ENCODE measurements at places on chromosomes 2 and 18.

DNA sequence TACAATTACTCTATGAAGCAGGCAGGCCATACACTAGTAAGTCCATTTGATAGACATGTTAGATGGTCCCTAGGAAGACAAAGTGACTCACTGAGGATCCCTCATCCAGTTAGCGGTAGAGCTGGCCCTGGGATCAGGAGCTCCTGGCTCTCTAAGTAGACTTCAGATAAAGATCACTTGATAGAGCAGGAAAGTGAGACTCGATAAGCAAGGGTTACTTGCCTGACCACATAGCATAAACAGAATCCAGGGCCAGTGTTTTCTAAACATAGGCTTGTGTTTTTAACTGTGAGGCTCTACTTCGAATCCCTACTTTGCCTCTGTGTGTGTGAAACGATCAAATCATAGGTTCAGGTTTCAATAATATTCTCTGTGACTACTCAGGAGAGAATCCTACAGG, 355.2 kb upstream of the TRIB2 start:
- no peak for DNase-seq

GRCh38 chr2:165868211-165868610, 74.2 kb upstream of the GALNT3 start:
- peak; percentile 45 for DNase-seq

DNA sequence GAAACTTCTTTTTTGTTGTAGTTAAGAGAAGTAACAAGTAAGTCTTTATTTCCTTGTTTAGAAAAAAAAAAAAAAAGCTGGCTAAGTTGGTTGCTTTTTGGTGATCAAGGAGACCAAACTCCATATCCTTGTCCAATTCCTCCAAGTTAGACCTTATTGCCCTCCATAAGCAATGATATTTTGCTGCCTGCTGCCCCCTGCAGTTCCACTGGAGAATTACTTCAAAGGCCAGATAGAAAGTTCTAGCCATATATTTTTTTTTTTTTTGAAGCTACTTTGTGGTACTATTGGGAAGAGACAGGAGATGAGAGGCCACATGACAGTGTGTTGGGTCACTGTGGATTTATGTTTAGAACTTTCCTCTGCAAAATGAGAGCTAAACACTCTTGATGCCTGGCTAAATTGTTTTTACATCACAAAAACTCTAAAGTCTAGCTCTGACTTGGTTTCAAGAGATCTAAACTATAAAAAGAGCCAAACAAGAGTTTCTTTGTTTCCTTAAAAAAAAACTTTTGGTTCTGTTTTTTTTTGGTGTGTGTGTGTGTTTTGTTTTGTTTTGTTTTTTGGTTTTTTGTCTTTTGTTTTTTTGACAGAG, 80.7 kb upstream of the RASGRP3 start:
- DNase-seq = no peak

- DNase-seq = no peak
Measured at GRCh38 chr2:84779781-84780180, 101.1 kb downstream of the TRABD2A start.

GRCh38 chr2:216650626-216651257, 17.5 kb downstream of the IGFBP2 start:
- no peak for DNase-seq

- no peak for DNase-seq
Measured at GRCh38 chr2:178830451-178830850, 23.2 kb upstream of the TTN start.

DNA sequence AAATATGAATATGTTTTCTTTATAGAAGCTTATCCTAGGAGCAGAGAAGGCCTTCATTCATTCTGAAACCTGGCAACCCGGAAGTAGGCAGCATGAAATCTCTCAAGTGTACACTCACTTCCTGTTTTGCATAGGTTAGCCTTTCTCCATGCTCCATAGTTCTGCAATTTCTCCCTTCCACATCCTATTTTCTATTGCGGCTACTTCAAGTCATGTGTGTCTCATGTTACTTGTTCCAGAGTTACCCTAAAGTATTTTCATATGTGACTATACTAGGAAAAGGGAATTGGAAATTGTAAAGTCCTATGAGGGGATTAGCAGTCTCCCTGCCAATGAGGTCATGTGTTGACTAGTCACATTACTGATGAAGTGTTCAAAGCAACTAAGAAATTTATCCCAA, 320.6 kb downstream of the NCKAP5 start:
- DNase-seq = no peak

GRCh38 chr2:135999899-136000298, 14.5 kb upstream of the DARS1 start:
- peak; percentile 24 for DNase-seq

DNA sequence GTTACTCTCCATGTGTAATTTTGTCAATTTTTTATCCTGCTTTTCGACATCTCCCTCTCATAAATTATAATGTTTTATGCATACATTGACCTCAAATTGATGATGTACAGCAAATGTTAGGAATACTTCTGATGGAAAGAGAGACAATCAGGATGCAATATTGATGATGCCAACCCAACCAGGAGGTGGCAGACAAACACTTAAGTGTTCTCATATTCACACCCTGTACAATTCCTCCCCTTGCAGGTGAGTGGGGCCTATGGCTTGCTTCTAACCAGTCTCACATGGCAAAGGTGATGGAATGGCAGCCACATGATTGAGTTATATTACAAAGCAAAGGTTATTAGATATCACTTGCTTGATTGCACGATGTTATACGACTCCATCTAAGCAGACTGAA, 594.3 kb upstream of the REG3G start:
- no peak for DNase-seq

GRCh38 chr2:232714969-232715368, 17.8 kb downstream of the GIGYF2 start:
- DNase-seq = no peak

- no peak for DNase-seq
Measured at GRCh38 chr2:217661378-217661777, 341.4 kb downstream of the TNS1 start.

DNA sequence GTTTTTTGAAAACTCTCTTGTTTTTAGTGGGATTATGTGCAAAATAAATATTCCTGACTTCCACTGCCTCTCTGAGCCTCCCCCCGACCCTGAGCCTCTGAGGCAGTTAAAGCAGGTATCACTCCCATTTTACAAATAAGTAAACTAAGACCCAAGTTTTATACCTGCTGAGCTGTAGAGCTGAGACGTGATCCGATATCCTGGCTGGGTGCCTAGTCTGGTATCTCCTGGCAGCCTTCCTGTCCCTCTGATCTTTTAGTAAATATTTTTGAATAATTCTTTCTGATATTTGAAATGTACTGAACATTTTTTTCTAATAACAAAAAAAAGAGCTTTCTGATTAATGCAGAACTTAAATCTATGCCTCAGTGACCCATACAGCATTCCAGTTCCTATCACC, 108.3 kb upstream of the NOSTRIN start:
- no peak for DNase-seq

DNA sequence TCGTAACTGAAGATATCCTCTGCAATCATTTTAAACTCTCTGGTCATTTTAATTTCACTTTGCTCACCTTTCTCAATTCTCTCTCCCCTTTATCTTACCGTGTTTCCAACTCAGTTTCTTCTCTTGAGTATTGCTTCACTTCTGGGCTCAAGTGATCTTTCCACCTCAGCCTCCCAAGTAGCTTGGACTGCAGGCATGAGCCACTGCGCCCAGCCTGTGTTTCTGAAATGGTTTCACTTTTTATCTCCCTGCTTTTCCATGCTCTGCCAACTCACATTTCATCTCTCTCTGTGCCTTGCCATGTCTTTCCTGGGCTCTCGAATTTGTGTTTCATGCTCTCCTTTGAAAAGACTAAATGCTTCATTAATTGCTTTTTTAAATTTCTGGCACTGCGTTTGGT, 30.5 kb upstream of the TMEM131 start:
- DNase-seq = no peak

DNA sequence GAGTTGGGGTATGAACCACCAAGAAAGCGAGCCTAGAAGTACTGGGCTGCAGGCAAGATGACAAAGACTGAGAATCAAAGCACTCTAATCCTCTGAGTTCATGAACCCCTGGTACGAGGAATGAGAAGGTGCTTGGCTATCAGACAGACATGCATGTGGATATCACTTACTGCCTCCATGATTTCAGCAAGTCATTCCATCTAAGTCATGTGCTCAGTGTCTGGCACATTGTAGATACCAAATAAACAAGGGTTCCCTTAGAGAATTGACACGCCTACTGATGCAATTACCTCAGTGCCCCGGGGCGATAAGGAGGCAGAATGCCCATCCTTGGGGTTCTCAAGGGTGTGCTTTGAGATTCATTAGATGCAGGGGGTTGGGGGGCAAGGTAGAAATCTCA, 125.6 kb upstream of the PKDCC start:
- DNase-seq = no peak

DNA sequence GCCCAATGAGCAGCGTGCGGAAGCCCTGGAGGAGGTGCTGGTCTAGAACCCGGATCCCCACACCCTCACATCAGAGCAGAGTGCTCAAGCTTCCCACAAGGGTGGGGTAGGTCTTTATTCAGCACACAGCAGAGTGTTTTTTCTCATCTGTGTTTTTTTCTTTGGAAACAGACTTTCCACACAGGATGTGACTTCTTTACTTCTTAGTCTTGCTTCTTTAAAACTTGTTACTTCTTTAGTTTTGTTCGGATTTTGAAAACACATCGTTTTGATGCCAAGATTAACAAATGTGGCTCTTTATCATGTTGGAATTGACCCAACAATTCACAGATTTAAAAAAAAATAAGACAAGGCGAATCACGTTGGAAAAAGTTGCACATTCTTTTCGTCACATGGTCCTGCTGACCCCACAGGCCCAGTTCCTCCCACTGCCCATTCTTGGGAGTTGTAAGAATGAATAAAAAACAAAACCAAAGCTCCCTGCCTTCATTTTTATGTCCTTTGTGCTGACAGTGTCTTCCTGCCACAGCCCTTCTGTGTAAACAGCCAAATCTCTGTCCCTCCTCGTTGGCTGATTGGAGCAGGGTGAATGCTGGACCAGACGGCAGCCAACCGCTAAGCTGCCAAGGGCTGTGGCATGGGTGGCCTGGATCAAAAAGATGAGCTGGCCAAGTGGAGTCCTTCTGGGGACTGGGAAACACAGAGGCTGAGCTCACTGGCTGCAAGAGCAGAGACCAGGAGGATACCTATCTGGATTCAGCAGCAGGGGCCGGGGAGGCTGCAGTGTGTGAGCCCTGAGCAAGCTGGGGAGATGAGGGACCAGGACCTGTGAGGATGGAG, 81.6 kb downstream of the TWIST2 start:
- no peak for DNase-seq

DNA sequence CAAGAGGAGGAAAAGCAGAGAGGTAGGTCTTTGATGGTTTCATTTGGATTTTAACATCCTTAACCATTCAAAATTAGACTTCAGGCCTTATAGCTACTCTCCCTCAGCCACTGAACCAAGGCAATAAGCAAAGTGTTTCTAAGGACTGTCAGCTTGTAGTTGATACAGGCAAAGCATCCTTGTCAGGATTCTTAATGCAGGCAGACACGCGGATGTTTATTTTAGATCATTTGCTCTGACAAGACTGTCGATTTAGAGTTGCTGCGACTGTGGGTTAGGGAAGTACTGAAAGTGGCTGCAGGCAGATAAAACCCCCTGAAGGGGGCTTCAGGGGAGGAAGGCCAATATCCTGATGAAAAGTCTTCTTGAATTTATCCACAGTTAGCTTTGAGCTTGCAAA, 46.6 kb downstream of the CDH20 start:
- DNase-seq = no peak

DNA sequence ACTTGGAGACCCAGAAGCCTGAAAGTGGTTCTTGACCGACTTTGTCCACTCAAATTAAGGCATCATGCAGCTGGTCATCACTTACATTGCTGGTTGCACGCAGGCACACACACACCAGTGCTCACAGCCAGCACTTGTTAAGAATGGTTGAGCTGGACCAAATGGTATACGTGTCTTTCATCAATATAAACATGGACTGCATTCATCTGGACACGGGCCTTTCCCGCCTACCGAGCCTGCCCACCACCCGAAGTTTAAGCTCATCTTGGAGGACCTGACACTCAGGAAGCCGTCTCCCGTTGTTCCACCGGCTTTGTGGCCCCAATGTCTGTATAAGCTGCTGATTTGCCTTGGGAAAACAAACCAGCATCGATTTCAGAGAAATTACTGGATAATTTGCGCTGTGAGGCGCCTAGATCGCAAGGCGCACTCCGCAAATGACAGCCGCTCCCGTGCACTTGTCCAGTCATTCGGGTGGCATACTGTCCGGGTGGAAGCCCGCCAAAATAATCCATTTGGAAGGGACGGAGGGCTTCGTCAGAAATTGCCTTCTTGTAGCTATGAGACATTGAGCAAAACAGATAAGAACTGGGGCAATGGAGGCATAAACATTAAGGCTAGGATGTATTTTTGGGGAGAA, 40.1 kb upstream of the AKAIN1 start:
- no peak for DNase-seq

- DNase-seq = no peak
Measured at GRCh38 chr2:68800027-68800401, 65.4 kb downstream of the ARHGAP25 start.

DNA sequence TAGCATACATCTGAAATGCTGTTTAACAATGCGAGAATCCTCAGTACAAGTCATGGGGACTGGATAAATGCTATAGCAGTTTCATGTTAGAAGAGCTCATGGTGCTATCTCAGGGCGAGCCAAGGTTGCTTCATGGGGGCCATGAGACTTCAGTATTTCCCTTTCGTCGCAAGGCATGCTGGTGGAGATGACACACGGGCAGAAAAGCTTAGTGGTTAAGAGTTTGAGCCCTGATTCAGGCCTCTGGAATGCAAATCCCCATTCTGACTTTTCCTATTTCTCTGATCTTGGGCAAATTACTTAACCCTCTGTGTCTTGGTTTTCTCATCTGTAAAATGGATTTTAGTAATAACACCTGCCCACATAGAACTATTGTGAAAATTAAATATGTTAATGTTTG, 57.4 kb upstream of the EPHA4 start:
- no peak for DNase-seq

DNA sequence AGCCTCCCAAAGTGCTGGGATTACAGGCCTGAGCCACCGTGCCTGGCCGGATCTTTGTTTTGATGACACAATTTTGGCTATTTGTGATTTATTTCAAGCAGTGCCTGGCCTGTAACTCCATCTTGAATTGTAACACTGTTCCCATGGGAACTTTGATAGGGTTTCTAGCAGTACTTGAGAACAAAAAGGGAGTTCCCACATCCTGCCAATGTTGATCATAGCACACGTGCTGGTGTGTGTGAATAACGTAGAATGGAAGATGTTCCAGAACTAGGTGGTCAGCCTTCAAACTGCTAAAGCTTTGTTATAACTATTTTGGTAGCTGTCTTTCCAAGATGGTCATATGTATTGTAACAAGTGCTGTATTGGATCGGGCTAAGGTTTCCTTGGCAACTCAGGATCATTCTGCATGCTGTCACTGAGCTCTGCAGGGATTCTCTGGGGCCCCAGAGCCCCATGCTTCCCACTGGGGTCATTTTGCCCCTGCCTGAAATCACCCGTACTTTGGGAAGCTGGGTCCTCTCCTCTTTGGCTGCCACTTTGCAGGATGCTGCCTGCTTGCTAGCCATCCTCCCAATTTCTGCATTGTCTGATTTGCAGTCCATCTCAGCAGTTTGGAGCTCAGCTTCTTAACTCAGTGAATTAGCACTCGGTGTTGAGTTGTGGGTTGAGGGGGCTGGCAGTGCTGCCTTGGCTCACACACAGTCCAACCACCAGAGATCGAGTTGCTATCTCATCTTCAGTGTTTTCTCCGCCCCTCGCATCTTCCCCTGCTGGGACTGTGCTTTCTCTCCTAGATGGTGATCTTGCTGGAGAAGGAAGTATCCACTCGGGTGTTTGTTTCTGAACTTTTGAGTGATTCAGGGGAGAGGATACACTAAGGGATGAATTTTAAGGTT, 26.8 kb downstream of the SH3RF3 start:
- DNase-seq = no peak

- DNase-seq = peak; percentile 61
Measured at GRCh38 chr18:49588971-49589370, 27.1 kb downstream of the LIPG start.
